ENCODE measurements at places on chromosomes 3 and 15.

GRCh38 chr15:44028349-44028748, 166.7 kb downstream of the FRMD5 start:
- no peak for DNase-seq

DNA sequence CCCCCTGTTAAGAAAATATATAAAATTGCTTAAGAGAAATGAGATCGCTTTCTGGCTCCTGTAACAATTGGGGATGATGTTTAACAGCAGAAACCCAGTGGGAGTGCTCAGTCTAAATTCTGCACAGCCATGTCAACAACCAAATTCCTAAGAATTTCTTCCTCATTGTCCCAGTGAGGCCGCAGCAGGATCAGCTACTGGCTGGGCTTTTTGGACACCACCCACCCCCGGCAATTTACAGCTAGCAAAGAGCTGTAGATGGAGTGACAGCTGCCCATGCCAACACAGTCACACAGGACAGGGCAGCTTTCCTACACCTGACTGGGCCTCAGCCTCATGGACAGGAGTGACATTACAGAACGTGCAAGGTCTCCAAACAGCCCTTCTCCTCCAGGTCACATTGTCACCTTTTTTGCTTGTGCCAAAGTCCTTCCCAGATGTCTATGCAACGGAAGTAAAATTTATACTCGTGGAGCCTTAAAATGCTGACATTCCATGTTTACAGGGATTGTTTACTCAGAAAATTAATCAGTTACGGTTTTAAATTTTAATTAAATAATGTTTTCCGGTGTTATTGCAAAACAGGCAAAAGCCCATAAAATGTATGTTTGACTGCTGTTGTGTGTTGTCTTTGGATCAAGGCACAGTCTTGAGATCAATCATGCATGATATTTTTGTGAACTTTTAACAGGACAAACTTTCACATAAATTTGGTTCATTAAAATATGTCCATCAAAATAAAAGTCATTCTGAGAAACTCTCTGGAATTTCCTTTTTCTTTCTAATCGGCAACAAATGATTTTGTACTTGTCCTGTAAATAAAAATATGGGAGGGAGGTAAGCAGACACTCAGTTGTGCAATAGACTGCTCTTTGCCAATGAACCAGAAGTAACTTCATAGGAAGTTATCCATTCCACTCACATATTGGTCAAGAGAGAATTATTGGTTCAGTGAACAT, 943.2 kb downstream of the MCTP2 start:
- no peak for DNase-seq

DNA sequence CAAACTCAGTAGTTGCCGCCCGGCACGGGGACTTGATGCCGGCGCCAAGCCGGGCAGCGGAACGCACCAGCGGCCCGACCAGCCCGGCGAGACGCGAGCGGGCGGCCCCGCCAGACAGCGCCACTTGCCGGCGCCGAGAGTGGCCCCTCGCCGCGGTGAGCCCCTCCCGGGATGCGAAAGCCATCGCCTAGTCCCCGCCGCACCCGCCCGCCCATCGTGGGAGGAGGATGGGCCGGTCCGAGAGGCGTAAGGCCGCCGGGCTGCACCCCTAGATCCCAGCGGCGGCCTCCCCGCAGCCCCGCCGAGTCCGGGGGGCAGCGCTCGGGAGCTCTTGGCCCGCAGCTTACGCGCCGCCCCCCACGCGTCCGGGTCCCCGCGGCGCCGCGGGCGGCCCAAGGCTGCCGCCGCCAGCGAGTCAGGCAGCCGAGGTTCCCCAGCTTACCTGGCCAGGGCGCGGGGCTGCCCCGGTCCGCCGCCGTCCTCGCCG, 609 bp downstream of the GOLGA8A start:
- peak; percentile 44 for DNase-seq

DNA sequence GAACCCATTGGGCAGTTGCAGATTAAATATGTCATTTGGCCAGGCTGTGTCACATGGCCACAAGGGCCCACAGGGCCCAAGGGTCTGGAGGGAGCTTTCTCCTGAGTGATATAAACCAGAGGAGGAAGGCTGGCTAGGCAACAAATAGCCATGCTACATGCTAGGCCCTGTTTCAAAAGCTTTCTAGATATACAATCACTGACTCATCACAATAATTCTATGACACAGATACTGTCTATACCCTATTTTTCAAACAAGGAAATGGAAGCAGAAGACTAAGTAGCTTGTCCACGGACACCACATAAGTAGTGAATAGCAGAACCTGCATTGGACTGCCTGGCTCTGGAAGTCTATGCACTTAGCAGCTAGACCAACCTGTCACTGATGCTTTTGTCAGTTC, 625.4 kb downstream of the NTRK3 start:
- DNase-seq, result no peak

DNA sequence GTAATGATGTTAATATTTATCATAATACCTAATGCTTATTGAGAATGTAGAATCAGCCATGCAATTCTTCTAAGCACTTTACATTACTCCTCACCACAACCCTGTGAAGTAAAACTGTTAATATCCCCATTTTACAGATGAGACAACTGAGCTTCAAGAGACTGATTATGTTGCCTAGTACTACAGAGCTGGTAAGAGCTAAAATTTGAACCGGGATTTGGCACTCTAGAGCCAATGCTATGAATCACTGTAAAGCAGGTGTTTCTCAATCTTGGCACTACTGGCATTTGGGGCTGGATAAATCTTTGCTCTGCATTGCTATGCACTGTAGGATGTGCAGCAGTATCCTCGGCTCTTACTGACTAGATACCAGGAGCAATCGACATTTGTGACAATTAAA, 367.7 kb downstream of the MAGI1 start:
- no peak for DNase-seq
